ENCODE measurements at places on chromosomes 6 and 20.

GRCh38 chr6:149887343-149887742 is 10.6 kb downstream of the RAET1E start:
- no peak for DNase-seq

DNA sequence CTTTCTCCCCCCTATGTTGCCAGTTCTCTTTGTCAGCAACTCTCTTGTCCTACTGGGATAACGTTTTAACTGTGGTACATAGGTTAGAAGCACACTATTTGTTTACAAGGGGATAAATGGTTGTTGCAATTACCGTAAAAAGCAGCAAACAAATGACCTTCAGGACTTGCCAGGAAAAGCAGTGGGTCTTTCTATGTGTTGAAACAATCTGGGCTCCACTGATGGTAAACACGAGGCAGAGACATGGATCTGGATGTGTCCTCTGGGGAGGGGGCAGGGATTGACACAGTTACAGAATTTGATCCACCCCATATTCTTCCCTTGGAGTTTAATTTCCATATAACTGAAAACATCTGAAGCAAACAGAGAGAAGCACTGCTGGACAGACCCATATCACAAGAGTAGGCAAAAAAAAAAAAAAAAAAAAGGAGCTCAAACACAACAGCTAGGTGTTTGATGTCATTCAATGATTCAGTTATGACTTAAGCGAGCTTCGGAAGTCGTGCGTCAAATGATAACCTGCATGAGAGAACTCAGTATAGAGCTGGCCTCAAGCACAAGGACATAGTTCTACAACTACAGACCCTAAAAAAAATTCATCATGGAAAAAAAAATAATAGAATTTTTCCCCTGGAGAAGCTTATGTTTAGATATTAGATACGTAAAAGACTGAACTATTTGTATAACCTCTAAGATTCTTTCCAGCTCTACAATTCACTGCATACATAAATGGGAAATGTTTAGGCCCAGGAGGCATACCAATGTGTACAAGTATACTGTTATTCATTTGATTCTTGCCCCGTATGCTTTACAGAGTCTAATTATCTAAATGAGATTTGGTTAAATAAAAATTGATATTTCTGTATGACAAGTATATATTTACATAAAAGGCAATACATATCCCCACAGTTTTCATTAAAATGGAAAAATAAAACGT is 127.7 kb downstream of the ALDH8A1 start:
- no peak for DNase-seq

DNA sequence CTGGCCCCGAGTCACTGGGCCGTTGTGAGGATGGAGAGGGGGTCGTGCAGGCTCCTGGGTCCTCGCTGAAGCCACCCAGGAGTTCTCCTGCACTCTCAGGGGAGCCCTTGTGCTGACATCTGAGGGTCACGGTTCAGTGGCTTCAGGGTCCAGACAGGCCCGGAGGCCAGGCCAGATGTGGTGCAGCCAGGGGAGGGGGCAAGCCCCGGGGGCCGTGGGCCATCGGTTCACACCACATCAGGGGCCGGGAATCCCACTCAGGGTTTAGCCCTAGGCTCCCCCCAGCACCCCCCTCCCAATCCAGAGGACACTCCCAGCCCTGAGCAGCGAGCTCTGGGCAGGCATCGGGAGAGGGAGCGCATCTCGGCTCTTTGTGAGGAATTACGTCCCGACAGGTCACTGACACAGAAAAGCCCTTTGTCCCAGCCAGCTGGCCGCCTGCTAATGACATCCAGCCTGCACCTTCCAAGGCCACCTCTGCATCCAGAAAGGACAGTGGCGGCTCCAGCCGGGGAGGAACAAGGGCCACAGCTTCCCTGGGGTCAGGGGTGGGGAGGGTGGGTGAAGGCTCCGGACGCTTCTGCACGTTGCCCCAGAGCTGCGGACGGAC is 6.4 kb upstream of the CHRNA4 start:
- DNase-seq, result no peak

GRCh38 chr20:43800186-43800585 is 73.4 kb upstream of the GTSF1L start:
- no peak for DNase-seq

DNA sequence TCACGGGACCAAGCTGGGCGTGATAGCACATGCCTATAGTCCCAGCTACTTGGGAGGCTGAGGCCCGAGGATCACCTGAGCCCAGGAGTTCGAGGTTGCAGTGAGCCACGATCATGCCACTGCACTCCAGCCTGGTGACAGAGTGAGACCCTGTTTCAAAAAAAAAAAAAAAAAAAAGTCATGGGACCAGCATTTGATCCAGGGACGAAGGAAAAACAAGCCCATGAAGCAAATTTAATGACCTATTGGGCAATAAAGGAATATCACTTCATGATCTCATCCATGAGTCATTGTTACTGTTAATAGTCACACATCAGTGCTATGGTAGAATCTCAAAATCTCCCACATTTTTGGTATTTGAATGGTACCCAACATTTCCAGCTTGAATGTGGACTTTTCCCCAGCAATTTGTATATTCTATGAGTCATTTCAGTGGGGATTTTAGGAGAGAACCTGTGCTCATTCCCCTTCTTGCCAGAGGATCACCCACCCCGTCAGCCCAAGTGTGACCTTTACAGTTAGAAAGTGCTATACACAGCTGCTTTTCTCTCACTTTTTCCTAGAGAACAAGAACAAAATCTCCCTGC is 8.5 kb upstream of the SOD2 start:
- no peak for DNase-seq

- no peak for DNase-seq
Observed at GRCh38 chr6:12815884-12816600, 99.5 kb downstream of the PHACTR1 start.

DNA sequence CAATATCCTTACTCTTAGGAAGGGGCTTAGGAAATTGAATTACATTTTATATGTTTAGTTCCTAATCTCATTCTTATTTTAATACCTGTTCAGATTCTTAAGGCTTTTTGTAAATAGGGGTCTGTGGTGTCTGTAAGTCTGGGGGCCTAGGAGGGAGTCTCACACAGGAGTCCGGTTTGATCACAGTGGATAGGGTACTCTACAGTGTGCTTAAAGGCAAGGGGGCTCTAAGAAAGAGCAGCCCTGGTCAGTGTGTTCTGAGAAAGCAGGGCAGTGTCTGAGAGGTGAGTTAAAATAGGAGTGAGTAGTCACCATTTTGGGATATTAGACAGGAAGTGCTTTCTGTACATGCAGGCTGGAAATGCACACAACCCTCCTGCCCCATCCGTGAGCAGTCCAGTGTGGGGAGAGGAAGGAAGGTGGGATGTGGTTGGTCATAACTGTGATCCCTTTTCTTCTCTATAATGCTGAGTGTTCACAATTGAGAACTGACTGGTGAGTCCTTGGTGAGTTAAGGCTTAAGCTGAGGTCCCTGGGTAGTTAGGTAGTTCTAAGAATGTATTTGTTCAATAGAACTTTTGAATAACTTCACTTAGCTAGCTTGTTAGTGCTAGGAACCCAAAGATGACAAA is 50.0 kb downstream of the CDKAL1 start:
- DNase-seq, result no peak

DNA sequence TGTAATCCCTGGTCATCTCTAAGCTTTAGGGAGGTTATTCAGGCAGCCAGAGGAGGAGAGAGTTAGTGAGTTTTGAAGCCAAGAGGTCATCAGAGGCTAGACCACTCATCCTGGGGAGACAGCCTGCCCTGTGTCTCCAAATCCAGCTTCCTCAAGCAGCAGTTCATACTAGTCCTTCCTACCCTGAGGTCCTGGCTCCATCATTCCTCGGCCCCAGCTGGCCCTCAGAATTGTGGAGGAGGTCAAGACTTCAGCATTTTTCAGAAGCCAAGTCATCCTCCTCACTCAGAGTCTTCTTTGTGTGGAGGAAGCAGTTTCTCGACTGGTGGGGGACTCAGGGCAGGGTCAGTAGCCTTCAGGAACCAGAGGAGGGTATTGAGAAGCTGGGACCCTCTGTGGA is 12.4 kb upstream of the KIAA1755 start:
- no peak for DNase-seq

DNA sequence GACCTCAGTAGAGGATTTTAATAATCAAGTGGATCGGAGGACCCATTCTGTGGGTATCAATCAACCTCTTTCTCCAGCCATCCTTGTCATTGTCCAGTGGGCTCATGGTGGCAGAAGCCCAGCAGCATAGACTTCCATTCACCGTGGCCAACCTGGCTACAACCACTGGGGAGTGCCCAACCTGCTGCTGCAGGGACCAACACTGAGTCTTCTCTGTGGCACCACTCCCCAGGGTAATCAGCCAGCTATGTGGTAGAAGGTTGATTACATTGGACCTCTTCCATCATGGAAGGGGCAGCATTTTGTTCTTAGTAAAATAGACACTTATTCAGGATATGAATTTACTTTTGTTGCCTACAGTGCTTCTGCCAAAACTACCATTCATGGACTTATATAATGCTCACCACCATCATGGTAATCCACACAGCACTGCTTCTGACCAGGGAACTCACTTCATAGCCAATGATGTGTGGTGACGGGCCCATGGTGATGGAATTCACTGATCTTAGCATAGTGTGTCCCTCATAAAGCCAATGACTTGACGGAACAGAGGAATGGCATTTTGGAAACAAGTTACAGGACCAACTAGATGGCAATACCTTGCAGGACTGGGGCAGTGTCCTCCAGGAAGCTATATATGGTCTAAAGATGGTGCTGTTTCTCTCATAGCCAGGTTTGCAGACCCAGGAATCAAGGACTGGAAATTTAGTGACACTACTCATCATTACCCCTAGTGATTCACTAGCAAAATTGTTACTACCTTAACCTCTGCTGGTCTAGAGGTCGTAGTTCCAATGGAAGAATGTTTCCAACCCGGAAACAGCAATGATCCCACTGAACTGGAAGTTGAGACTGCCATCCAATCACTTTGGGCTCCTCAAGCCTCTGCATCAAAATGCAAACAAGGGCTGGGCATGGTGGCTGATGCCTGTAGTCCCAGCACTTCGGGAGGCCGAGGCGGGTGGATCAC is 7.6 kb downstream of the CD24 start:
- no peak for DNase-seq

- no peak for DNase-seq
Observed at GRCh38 chr6:155241966-155242365, 21.8 kb upstream of the CLDN20 start.

DNA sequence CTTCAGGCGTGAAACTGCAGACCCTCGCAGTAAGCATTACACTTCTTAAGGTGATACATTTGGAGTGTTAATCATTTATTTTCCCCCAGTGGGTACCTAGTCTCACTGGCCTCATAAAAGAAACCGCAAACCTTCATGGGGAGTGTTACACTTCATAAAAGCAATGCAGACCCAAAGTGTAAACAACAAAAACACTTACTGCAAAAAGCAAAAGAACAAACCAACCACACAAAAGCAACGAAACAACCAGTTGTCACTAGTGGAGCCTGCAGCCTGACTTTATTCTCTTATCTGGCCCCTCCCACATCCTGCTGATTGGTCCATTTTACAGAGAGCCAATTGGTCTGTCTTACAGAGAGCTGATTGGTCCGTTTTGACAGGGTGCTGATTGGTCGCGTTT is 23.8 kb downstream of the LY86 start:
- no peak for DNase-seq

DNA sequence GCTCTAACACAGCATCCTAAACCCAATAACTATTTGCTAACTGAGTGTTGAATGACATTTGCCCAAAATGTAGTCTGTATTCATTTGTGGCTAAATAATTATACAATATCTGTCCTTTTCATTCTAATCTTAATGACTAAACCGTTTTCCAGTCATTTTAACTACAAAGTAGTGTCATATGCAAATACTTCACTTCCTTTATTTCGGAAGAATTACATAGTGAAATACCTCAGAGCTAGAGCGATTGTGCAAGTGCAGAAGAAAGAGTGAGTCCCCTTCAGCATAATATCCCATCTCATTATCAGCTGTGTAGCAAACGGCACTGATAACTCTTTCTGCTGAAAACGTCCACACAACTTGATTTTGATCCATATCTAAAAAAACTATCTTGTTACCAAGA is 66.2 kb downstream of the ROS1 start:
- DNase-seq, result no peak
